ENCODE measurements at places on chromosomes 12 and 14.

- DNase-seq: no peak
Measured at GRCh38 chr12:64699504-64700115, 59.6 kb downstream of the GNS start.

DNA sequence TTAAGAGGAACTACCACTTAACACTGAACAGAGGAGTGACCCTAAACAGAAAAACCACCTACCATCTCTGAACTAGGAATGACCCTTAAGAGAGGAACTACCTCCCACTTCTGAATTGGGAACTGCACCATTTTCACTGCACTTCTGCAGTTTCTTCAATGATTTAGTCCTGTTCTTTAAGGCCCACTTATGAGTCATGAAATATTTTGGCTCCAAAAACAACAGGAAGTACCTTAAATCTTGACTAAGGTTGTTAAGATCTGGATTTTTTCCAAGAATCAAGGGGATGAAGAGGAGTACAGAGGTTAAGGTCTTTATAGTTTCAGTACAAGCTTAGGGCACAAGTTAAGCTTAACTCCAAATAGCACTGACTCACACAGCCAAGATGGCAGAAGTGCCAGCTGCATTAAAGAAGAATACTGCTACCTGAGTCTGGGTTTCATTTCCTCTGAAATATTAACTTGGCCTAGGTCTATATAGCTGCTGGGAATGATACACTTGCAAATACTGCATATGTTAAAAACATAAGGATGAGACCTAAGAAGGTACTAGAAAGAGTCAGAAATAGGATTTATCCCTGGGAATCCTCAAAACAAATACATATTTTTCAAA is 4.2 kb downstream of the NPC2 start:
- DNase-seq: no peak

- DNase-seq: no peak
Measured at GRCh38 chr12:49503674-49504180, 35.1 kb upstream of the KCNH3 start.

- DNase-seq: no peak
Measured at GRCh38 chr14:83816761-83817160, 1713.2 kb upstream of the FLRT2 start.

DNA sequence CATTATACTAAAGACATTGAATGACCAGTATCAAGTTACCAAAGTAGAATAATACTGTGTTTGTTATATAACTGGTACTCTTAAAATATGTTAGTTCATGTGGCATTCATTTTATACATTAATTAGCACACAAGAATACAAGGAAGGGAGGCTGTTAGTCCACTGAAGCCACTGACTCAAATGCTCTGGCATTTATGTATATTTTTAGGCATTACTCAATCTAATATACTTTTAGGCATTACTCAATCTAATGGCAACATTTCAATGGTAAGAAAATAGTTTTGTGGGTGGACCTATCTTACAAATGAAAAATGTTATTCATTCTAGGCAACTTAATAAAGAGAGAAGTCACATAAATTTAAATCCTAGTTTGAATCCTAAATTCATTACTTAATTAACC is 874.4 kb upstream of the USP15 start:
- DNase-seq: no peak

DNA sequence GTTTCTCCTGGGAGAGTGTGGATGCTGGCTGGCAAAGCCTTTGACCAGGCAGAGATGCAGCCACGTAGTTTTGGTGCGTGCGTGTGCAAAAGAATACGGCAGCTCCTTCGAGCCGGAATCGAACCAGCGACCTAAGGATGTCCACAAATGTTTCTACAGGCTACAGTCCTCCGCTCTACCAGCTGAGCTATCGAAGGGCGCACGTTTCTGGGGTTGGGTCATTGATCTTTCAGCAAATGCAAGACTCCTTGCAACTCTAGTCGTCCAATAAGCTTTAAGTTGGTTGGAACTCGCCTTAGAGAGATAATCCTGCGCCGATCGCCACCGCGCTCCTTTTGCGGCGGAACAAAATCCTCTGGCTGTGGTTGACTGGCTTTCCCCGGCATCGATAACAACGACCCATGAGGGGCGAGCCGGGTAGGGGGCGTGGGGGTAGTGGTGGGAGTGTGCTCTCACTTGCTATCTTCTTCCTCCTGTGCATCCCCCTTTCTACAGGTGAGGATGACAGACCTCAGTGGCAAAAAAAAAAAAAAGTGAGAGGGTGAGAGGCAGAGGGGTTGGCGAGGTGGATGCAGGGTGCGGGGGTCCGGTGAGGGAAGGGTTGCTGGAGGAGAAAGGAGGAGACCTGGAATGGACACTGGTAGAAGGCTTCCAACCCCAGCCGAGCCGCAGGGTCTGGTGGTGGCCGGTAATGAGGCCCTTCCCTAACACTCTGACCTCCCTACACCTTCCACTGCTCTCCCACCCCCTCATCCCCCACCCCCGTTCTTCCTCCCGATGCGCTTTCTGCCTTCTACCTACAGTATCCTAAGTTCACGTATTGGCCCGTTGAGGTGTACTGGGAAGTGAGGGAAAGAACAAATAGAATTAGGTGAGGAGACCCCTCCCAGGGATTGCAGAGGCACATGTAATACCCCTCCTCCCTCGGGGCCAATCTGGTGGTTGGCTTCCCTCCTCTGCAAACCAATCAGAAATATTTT is 11.8 kb upstream of the OR6S1 start:
- DNase-seq: no peak

- DNase-seq: no peak
Measured at GRCh38 chr14:80764496-80764895, 177.0 kb downstream of the CEP128 start.

DNA sequence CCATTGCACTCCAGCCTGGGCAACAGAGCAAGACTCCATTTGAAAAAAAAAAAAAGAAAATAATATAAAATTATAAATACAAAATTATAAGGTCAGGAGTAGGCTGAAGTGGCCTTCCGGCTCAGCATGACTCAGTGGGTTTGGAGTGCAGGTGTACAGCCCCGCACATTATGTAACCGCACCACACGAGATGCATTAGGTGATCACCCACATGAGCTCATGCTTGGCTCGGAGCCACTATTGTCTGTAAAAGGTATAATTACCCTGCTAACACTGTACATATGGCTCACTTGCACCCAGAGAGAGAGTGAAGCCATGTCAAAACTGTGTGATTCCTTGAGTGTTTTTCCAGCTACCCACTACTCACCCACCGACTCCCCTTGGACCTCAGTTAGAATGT is 557.0 kb downstream of the SLC6A15 start:
- DNase-seq: no peak

- DNase-seq: peak; percentile 47
Measured at GRCh38 chr12:106903241-106903945, 52.3 kb upstream of the TMEM263 start.

GRCh38 chr12:113030875-113031525 is 25.5 kb upstream of the DTX1 start:
- DNase-seq: no peak

DNA sequence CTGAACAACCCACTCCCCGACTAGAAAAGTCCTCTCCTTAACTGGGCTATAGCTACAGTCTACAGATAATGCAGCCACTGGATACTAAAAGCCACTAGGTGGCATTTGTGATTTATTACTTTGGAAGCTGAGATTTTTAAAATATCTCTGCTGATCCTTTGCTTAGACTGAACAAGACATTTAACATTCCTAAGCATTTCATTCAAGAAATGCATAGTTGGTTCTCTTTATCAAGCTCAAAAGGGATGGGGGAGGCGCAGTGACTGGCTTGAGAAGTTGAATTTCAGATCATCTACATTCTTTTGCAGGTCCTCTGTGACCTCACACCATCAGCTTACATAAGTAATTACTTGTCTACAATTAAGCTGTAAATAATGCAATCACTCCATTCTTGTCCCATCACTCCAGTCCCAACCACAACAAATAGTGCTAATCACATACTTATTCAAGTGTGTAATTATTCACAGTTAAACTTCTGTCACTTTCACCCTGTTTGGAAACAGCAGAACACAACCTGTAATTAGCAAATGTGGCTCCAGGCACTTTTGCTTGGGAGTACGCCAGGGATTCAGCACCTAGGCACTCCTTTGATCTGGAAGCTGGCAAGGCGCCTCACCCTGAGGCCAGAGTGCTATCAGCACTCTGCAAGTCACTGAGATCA is 203.6 kb downstream of the NOVA1 start:
- no peak for DNase-seq

DNA sequence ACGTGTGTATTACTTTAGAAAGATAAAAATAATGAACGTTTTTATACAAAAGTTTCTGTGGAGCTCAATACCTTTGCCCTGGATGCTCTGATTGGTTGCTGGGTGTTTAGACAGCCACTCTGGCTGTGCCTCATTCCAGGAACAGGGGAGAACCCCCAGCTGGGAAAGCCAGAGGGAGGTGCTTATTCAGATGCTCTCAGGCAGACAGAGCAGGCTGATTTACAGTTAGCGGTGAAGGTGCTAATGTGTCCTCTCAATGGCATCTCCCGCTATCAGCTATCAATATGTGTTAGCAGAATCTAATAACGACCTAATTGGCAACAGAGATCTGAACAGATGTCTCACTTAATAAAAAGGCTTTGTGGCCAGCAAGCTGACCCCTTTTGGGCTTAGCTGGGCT is 402.3 kb downstream of the NUAK1 start:
- no peak for DNase-seq

DNA sequence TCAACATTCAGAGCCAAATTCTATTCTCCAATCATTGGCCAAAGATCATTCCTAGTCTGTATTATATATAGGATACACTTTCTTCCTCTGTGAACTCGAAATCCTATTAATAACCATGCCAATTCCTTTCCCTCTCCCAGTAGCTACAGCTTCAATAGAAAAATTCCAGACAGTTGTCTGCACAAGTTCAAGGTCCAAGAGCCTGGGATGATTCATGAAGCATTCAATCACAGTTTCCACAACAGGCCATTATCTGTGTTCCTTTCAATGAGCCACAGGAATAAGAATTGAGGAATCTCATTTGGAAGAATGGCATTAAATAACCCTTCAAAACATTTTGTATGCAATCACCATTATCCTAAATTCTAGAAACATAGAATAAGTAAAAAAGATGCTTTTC is 437.4 kb downstream of the RMST start:
- no peak for DNase-seq

- DNase-seq: no peak
Measured at GRCh38 chr14:38079268-38079667, 128.4 kb upstream of the SSTR1 start.

- peak; percentile 22 for DNase-seq
Measured at GRCh38 chr12:68538726-68539614, 71.7 kb upstream of the RAP1B start.

GRCh38 chr12:69332815-69333358 is 15.3 kb upstream of the LYZ start:
- DNase-seq: no peak

- no peak for DNase-seq
Measured at GRCh38 chr12:124363353-124363965, 68.6 kb downstream of the RFLNA start.

DNA sequence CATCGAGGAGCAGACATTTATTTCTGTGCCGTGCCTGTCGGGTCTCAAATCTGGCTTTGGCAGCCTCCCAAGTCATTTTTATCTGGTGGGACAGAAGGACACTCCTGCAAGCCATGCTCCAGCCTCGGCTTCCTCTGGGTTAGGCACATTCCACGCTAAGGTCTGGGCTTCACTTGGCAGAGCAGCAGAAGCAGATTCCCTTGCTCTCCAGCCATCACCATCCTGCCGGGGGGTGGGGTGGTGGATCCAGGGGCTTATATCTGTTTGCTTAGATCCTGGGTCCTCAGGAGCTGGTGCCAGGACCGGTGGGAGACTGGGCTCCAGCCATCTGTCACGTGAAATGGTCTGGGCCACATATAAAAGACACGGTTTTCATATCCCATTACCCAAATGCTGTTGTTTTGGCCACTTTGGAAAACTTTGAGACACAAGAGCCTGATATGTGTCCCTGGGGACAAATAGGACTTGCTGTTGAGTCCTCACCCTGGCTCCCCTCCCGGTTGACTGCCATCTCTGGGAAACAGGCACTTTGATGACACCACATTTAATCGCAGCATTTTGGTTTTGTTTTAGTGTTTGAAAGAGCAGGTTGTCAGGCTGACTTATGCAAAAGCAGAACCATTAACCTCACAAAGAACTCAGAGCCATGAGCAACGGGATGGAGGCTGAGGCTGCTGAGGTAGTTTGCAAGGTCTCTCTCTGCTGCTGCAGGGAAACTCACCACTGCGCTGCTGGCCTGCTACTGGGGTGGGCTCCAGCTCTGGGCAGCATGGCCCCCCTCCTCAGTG is 69.6 kb upstream of the PRMT8 start:
- DNase-seq: no peak

GRCh38 chr12:121404734-121405133 is 4.8 kb downstream of the RNF34 start:
- no peak for DNase-seq

DNA sequence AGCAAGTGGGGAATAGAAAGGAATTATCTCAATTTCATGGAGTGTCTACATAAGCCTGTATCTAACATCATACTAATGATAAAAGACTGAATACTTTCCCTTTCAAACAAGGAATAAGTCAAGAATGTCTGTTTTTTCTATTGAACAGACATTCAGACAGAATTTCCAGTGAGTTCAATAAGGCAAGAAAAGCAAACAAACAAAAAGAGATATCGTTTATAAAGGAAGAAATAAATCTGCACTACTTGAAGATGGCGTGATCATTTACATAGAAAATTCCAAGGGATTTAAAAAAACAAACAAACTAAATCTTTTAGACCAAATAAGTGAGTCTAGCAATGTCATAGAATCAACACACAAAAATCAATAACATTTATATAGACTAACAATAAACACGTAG is 273.1 kb upstream of the FOXG1 start:
- no peak for DNase-seq

GRCh38 chr14:99156090-99156425 is 115.9 kb downstream of the BCL11B start:
- no peak for DNase-seq

GRCh38 chr12:9156119-9156518 is 40.4 kb upstream of the A2M start:
- no peak for DNase-seq

DNA sequence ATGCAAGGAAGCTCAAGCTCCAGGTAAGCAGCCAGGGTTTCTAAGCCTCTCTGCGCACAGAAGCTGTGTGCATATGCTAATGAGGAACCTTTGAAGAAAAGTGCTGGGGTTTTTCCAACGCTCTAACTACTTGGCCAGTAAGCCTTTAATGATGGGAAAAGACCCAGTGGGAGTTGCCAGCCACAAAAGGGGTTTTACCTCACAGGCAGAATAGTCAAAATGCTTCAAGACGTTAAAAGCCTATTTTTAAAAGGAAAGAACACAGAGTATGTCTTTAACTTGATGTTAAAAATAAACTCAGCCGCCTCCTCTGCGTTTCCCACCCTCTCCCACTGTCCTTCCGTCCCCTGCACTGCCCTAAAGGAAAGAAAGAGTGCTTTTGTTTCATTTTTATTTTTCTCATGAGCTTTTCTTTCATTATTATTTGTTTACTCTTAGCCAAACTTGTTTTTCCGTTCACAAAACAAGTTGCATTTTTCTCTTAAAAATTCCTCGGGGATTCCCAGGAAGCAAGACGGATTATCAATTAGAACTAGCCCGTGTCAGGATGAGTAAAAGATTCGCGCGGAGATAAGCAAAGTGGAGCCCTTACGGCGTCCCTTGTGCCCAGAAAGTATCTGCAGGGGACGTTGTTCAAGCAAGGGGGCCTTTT is 209.8 kb upstream of the NUDT4 start:
- DNase-seq: no peak

- no peak for DNase-seq
Measured at GRCh38 chr12:40226705-40227104, 1.9 kb downstream of the LRRK2 start.

GRCh38 chr14:93986955-93987354 is 10.1 kb upstream of the CCDC197 start:
- no peak for DNase-seq

Data from stimulated activated CD4-positive, alpha-beta T cell treated with anti-CD3 and anti-CD28 coated beads, TNF-alpha, amount 100 ng/mL, for 4 hours (primary cell).